NCI-H748 treated with DMSO at 0.1 percent for 48 hours (cell line): ENCODE measurements at places on chromosomes 3 and 15.
A peak's percentile ranks its signal among the peaks of the same experiment; 100 is the strongest.

DNA sequence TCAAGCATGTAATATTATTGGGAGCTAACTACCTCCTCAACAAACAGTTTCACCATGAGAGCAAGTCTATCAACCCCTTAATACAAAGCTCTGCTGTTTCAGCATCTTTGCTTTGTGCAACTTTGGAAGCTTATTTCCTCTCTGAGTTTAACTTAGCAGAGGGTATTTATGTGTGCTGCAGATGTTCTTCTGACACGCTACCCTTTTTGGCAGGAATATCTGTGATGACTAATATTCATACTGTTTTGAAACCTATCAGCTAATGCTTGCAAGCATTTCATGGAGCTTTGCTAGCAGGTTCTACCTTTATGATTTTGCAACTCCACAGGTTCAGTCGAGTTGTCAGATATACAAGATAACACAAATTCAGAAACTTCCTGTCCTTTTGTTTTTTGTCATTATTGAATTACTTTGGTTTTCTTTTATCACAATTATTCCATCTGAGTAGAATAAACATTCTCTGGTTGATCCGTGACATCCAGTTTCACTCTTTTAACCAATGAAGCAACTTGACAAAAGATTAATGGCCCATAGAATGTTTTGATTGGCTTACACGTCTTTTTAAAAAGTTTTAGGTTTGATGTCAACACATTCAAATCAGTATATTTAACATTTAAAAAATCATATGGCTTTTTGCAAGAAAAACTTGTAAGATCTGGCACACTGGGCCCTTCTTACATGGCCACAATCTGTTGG lies 1.7 kb upstream of the SLC9A9 start:
- no peak for DNase-seq

- DNase-seq, result no peak
Observed at GRCh38 chr3:18772699-18773305, 347.7 kb upstream of the SATB1 start.

GRCh38 chr3:123640740-123641462 lies 56.0 kb upstream of the HACD2 start:
- no peak for DNase-seq

DNA sequence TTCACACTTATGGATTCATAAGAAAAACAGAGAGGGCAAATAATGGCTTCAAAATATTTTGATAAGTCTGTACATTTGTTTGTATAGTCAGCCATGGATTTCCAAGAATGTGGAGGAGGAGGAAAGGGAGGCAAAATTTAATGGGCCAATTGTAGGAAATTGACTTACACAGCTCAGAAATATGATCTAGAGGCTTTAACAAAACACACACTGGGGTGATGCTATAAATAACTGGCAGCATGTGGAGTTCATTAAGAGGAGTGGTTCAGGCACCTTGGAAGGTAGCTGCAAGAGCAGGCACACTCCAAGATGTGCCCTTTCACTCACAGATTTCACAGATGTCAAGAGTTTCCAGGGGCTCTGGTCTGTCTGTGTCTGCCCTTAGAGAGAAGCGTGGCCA lies 193.4 kb upstream of the RASGRP1 start:
- no peak for DNase-seq

DNA sequence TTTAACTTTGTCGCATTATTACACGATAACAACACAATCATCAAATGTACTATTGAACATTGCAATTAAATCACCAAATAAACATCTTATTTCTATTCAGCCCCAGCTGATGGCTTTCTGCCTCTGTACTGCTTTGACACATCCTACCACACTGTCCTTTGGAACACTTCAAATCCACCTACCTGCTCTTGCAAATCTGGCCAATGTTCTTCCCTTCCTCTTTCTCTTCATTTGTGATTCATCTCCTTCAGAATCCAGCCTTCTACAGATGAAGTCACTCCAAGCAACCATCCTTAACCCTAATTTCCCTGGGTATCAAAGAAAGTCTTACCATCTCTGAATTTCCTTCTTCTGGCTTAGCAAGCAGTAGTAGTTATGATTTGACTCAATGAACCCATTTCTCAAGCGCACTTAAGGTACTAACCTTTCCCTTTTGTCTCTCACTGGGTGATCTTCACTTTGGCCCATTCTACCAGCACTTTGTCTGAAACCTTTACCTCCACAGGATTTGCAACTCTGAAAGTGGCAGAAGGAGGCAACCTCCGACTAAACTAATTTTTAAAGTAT lies 502.9 kb downstream of the FOXP1 start:
- no peak for DNase-seq

DNA sequence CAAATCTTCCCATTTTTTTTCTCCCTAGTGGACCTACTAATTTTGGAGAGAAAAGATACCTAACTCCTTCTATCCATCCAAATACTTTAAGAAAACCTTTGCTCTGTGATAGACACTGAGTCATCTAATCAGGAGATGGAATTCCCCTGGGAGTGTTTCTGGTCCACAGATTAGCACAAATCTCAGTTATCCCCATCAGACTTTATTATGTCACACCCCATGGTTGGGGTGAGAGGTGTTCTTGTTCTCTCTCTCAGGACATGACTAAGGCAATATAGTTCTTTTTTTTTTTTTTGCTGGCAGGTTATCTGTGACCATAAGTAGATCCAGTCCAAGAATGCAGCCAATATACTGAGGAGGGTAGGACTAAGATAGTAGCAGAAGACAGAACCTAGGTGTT lies 15.8 kb downstream of the SLC9A9 start:
- no peak for DNase-seq

- no peak for DNase-seq
Observed at GRCh38 chr3:60555686-60556354, 695.4 kb downstream of the FHIT start.

- DNase-seq, result peak; percentile 75
Observed at GRCh38 chr3:135528413-135529015, 437.0 kb upstream of the PPP2R3A start.
